ENCODE measurements at places on chromosomes 1 and 21.

DNA sequence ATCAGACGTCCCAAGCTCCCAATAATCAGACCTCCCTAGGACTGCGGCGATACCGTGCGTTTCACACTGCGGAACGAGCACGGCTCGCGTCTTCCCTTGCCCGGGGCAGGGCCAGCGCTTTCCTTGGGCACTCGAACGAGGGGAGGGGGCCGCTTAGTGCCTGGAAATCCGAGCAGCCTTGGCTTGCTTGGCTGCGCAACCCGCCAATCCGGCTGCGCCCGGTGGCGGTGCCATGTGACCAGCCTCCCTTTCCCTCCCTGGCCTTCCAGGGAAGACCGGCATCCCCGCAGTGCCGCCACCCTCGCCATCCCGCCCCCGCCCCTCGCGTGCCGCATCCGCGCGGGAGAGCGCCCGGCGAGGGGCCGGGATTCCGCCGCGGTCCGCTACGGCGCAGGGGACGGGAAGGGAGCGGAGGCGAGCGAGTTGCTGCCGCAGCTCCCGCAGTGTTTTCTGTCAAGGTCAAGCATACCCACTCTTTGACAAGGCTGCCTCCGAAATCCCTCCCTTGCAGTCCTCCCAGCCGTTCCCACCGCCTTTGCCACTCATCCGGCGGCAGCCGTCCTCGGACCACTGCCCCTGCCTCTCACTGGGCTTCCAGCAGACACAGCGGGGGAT lies 8.3 kb upstream of the RNF19B start:
- DNase-seq, result no peak

- no peak for DNase-seq
Measured at GRCh38 chr1:180208264-180208663, 21.8 kb upstream of the LHX4 start.

GRCh38 chr1:19087737-19088594 lies 122.1 kb downstream of the UBR4 start:
- no peak for DNase-seq

GRCh38 chr1:219527994-219528393 lies 84.9 kb downstream of the ZC3H11B start:
- DNase-seq, result no peak

GRCh38 chr1:58857680-58858673 lies 74.1 kb upstream of the JUN start:
- peak; percentile 21 for DNase-seq

DNA sequence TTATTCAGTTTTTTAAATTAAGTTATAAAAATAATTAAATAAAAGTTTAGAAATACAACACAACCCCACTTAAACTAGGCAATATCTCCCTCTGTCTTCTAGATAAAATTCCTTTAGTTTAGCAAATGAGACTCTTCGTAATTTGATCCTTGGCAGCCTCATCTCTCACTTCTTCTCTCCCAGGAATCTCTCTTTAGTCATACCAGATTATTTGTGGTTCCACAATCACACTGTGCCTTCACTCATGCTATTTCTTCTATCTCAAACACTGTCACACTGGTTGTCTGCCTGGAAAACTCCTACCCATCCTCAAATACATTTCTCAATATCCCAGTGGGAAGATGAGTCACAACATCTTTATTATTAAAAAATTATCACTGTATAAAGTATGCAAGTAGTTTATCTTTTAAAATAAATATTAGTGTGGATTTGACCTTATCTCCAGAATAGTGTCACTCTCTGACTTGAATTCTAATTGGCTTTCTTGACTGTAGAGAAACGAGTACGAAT lies 195.5 kb downstream of the KCNH1 start:
- DNase-seq, result no peak

DNA sequence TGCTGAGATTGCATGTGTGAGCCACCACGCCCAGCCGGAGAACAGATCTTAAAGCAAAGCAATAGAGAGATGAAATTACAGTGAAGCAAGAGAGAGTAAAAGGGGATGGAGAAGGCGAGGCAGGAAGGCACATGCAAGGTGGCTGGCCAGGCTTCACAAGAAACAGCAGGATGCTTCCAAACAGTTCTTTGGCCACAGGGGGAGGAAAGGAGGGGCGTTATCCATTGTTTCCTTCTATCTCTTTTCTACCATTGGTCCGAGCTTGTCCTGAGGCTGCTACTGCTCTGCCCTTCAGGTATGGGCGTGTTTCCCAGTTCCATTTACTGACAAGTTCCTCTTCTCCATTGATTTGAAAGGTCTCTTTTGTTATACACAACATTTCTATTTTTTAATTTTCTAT lies 33.7 kb upstream of the PARP1 start:
- no peak for DNase-seq

GRCh38 chr1:197464044-197464443 lies 196.0 kb downstream of the CRB1 start:
- no peak for DNase-seq

GRCh38 chr1:224497714-224498573 lies 63.3 kb upstream of the WDR26 start:
- peak; percentile 45 for DNase-seq

- no peak for DNase-seq
Measured at GRCh38 chr1:163439471-163439870, 117.7 kb downstream of the NUF2 start.

GRCh38 chr21:34730194-34730593 lies 61.4 kb downstream of the CLIC6 start:
- no peak for DNase-seq

DNA sequence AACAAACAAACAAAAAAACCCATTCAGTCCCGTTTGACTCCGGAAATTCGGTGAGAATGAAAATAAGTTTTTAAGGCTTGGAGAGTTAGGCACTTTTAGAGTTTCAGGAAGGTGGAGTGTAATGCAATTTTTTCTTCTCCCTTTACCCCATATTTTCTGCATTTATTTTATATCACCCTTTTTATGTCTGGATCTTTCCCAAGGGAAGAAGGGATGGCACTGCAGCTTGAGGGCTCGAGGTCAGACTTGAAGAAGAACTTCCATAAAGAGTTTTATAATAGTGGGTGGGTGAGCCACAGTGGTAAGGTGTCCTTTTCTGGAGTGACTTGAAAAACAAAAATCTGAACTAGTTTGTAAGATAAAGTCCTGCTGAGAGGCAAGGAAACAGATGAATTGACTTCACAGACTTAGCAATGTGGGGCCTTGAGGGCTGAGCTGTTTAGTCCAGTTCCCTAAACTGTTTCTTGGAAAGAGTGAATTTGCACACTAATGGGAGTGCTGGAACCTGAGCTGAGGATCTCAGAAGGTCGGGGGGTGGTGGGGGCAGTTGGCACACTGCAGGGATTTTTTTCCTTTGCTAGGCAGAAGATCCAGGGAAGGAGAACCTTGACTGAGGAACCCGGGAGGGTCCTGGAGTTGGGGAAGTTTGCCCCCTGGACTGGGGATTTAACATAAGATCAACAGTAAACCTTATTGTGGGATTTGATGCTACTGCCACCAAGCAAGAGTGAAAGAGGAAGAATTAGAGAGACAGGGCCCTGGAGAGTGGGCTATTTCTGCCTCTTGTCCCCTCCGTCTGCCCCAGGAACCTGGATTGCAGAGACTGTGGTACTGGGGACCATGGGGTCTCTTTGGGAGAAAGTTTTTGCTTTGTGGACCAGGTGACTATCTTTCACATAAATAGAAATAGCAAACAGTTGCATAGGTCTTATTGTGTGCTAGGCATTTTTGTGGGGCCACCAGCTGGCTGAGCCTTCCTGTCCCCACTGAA lies 1.8 kb upstream of the MEX3A start:
- DNase-seq, result no peak

DNA sequence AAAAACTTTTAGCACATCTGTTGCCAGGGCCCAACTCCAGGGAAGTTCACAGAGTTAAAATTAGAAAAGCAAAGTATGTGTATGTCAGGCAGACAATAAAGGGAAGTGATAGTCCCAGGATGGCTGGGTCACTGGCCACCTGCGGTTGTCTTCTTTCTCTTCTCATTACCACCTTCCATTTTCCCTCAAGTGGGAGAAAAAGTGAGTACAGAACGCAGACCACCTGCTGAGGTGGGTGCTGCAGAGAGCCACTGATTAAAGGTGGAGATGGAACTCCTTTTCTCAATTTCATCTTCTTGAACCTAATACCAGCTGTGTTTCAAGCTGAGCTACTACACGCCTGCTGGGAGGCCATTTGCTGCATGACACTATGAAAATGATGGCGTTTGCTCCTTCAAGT lies 88.8 kb upstream of the PDE4B start:
- DNase-seq, result no peak

DNA sequence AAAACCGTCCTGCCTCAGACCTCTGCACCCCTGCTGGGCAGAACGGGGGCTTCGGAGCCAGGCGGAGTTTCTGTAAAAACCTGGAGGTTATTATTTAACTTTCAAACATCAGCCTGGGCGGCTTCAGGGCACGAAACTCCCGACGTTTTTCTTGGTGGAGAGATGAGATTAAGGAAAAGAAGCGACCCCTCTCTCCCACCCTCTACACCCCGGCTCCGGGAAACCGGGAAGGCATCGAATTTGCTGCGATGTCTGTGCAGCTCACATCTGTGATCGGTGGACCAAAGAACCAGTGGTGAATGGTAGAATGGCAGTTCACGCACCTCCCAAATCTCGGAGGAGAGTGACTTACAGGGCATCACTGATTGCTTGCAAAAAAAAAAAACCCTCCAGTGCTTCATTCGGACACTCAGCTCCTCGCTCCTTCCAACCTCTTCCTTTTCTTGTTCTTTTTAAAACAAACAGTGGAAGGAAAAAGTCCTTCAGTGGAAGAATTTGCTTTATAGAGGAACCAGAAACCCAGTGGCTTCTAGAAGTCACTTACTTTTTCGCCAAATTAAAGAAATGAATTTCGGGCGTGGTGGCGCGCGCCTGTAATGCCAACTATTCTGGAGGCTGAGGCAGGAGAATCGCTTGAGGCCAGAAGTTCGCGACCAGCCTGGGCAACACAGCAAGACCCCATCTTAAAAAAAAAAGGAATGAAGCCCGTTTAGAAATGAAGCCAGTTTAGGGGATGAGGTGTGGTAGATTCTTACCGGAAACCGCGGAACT lies 884 bp downstream of the PHACTR4 start:
- peak; percentile 25 for DNase-seq

GRCh38 chr1:81398041-81398440 lies 402.7 kb upstream of the ADGRL2 start:
- DNase-seq, result no peak

DNA sequence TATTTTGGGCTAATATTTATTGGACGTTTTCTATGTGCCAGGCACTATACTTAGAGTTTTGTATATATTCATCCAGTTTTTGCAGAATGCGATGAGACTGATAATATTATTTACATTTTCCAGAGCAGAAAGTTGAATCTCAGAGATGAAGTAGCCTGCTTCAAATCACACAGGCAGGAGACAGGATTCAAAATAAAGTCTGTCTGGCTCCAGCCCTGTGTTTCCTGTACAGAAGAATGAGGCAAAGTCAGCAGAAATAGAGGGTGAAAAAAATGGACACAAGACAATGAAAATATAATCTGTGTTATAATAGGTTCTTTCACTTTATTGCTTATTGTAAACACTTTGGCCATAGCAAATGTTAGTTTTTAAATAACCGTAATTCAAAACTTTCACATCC lies 107.2 kb downstream of the CYYR1 start:
- DNase-seq, result no peak

DNA sequence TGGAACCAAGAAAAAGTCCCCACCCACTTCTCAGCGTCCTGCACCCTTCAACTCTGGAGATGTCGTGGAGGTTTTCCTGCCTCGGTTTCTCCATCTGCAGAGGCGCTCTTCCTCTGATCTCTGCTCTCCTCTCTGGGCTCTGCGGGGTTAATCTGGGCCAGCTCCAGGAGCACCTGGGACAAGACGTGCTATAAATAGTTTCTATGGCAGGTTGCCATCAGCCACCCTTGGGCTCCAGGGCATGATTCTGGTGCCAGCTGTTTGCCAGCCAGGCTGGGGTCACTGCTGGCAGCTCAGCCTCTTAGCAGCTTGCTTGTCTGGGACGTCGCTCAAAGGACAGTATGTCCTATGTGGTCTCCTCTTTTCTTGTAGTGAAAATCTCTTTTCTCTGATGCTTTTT lies 137.1 kb downstream of the ACTL8 start:
- no peak for DNase-seq

DNA sequence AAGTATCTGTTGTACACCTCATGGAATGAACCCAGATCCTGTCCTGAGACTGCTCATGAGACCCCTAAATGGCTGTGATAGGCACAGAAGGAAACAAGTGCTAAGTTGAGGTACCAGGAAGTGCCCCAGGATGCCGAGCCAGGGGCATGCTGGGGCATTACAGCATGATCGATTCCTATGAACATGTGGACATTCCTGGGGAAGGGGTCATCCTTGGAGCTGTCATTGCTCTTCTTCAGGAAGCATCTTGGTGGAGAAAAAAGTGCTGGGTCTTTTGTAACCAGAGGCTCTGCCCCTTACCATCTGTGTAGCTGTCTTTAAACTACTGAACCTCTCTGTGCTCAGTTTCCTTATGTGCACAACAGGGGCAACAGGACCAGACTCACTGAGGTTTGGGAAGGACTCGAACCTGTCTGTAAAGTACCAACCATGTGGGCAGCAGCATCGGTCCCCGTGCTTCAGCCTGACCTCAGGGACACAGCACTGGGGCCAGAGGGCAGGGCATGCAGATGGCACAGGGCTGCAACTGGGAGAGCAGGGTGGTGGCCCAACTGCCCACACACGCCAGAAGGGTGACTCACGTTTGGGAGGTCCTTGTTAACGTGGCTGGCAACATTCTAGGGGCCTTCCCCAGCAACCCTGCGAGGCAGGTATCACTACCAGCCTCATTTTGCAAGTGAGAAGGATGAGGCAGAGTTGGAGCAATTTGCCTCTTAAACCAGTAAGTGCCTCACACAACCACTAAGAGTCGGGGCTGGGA lies 142.3 kb upstream of the EDN2 start:
- no peak for DNase-seq

DNA sequence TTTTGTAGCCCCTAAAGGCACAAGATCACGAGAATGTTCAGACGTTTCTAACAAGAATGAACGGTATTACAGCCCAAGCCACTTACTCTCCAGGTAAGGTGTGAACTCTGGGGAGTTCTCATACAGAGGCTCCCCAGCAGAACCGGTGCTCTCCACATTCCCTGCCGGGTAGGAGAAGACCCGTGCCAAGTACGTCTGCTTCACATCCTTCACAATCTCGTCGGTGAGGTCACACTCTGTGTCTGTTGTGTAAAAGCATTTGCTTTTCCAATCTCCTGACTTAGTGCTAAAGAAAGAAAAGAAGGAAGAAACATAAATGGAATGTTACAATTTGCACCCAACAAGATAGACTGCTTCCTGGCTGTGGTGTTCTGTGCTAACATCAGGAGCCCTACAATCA lies 5.7 kb downstream of the F3 start:
- no peak for DNase-seq

DNA sequence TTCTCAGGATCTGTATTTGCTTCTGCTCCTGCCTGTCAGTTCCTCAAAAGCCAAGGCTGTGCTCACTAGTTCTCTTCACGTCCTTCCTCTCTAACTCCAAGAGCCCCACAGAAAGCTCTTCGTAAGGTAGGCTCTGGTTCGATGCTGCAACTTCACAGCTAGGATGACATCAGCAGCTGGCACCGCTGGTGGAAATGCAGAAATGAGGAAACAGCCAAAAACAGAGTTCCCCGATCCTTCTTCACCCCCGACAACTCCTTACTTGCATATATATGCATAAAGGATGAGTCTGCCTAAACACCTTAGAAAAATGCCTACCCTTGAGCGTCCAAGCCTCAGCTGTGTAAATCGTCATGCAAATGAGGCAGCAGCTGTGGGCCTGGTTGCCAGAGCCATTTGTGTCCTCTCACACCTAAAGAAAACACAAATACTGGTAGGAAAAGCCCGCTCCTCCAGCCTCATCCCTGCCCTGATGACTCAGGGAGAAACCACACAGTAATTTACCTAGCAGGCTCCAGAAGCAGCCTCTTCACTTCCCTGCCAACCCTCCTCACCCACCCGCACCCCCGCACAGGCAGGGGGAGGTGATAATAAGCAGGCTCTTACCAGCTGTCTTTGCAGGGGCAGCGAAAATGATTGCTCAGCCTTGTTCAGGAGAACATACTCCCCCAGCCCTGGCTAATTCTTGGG lies 28.2 kb downstream of the BATF3 start:
- DNase-seq, result peak; percentile 30

All from CD4-positive, alpha-beta T cell treated with Interleukin-10 for 1 hour (primary cell).